ENCODE measurements at places on chromosomes 4 and X. TPM values are rescaled to one million over a fixed set of nuclear protein-coding genes. Genes with fewer than 3 reads are reported as not detected.

Gene PABPC1L2A
- not detected for total RNA-seq

- no peak for DNase-seq
- no peak overlapping the region for H3K4me3 ChIP-seq
- H3K27me3 ChIP-seq, result no peaks in the 10 kb centered on the region
- H3K27ac ChIP-seq, result no peak overlapping the region
- H3K4me1 ChIP-seq, result no peaks in the 10 kb centered on the region
Measured at GRCh38 chr4:124061413-124061812, 651.1 kb downstream of the ANKRD50 start.

- H3K4me3 ChIP-seq, result no peak overlapping the region
- no peaks in the 10 kb centered on the region for H3K4me1 ChIP-seq
- H3K27me3 ChIP-seq, result no peaks in the 10 kb centered on the region
- no peak overlapping the region for H3K27ac ChIP-seq
- no peaks in the 10 kb centered on the region for H3K36me3 ChIP-seq
Measured at GRCh38 chr4:76365636-76366035, 55.3 kb downstream of the CCDC158 start.

GRCh38 chr4:68433582-68433981, 13.7 kb upstream of the TMPRSS11E start:
- H3K4me3 ChIP-seq, result no peak overlapping the region
- no peak for DNase-seq
- H3K27me3 ChIP-seq, result no peaks in the 10 kb centered on the region

DNA sequence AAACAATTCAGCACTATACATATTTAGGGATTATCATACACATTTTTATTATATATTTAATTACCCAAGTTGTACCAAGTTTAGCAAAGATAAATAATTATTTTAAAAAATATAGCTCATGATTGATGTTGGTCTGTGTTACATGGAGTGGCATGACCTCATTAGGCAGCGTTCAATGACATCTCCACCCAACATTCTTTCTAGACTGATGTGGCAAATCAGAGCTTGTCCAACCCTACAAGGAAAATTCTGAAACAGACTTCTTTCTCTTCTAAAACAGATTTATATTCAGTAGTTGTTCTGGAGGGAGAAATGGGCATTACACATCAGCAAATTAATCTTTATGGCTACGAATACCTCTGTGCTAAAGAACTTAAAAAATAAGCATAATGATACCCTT, 189.7 kb downstream of the PDGFC start:
- no peak overlapping the region for H3K4me3 ChIP-seq
- H3K36me3 ChIP-seq, result no peaks in the 10 kb centered on the region
- DNase-seq, result no peak
- H3K27me3 ChIP-seq, result no peaks in the 10 kb centered on the region
